ENCODE measurements at places on chromosomes 12 and 14.

- no peak for DNase-seq
These were observed at the start of gene ADAMTS20 for GRCh38 chr12:43551971-43552559. Gene ADAMTS20 (minus strand): TSS chr12:43552203. CDS start chr12:43551921, 282 bp downstream.

DNA sequence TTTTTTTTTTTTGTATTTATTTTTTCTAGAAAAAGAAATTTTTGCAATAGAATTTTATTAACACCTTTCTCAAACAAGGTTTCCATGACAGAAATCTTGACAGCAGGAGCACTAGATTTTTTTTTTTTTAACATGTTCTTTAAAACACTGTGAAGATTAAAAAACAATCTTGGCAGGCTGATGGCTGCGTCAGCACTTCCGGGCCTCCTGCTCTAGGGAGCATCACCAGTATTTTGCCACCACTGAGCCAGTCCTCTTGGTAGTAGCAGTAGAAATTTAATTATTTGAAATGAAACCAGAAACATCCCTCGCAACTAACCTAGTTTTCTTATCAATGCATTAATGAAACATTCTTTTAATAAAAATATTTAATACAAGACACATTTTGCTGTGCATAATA is 99.6 kb downstream of the APAF1 start:
- no peak for DNase-seq

- DNase-seq = no peak
These were observed 3.2 kb upstream of the PYGL start for GRCh38 chr14:50947446-50947845.

DNA sequence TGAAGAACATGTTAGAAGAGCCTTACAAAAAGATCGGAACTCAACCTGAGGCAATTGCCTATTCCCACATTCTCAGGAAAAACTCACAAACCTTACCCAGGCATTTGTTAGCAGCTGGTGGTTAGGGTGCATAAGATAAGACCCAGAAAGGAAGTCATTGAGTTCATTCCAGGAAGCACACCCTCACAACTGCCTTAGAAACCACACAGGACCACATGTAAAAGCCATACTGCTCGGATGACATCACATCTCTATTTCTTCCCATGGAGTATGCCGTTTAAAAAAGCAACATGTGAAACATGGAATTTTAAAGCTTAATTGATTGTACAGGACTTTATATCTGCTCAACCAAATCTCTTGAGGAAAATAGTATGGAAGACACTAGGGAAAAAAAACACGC is 411.2 kb downstream of the DAD1 start:
- no peak for DNase-seq

DNA sequence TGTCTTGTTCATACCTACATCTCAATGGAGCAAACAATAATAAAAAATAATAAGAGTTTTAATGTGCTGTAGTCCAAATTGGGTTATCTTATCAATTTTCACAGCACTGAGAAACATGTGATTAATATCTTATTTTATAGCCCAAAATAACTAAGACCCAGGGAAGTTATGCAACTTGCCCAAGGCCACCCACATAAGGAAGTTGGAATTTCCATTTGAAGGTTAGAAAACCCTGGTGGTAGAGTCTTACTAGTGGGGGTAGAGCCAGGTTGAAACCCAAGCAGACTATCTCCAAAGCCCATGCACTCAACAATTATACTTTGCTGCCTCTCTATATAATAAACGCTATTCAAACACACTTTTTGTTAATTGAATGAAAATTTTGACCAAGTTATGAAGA is 270.0 kb upstream of the CAND1 start:
- DNase-seq = no peak

- no peak for DNase-seq
These were observed 54.5 kb downstream of the MIS18BP1 start for GRCh38 chr14:45198551-45198950.

- DNase-seq = no peak
These were observed 6.8 kb downstream of the ENDOU start for GRCh38 chr12:47718531-47718930.

DNA sequence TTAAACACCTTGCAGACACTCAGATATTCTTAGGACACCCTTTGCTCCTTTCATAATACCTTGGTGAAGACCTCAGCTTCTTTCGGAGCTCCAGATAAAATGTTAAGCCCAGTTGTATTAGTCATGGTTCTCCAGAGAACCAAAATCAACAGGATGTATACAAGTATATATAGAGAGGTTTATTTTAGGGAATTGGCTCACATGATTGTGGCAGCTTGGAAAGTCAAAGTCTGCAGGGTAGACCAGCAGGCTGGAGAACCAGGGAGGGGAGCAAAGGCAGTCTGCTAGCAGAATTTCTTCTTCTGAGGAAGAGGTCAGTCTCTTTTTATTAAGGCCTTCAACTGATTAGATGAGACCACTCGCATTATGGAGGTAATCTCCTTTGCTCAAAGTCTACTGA is 6.9 kb upstream of the IGF1 start:
- no peak for DNase-seq

DNA sequence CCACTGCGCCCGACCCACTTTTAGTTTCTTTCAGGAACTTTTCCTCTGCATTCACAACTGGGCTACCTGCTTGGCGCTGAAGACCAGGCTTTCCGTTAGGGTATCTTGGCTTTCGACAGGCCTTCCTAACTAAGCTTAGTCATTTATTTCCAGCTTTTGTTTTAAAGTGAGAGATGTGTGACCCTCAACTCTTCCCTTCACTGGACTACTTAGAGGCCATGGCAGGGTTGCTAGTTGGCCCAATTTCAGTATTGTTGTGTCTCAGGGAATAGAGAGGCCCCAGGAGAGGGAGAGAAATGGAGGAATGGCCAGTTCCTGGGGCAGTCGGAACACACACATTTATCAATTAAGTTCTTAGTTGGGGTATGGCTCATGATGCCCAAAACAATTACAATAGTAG is 10.4 kb downstream of the MTA1 start:
- DNase-seq = no peak

DNA sequence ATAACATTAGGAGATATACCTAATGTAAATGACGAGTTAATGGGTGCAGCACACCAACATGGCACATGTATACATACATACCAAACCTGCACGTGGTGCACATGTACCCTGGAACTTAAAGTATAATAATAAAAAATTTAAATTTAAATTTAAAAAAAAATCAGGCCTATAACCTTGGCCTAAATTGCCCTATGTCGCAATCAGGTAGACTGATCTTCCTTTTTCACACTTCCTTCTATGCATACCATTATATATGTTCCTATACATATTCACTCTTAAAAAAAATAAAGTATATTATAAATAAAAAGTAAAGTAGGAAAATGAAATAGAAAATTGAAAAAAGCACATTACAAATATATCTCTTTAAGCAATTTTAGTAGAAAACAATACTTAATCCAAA is 117.7 kb upstream of the GARIN2 start:
- no peak for DNase-seq

DNA sequence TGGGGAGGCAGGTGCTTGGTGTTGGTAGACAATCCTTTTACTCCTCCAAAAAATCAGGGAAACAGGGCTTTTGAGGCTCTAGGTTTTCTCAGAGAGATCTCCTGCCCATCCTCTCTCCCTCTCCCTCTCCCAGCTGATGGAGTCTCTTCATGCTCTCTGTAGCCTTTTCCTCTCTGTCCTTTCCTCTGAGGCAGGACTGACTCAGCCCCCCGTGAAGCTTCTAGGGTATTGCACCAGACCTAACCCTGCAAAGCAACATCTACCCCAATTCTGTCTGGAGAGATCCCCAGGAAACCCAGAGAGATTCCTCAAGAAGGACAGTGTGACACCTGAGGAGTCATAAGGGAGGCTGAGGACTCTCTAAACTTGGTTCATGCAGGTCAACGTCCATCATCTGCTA is 66.4 kb downstream of the CRACR2A start:
- no peak for DNase-seq

DNA sequence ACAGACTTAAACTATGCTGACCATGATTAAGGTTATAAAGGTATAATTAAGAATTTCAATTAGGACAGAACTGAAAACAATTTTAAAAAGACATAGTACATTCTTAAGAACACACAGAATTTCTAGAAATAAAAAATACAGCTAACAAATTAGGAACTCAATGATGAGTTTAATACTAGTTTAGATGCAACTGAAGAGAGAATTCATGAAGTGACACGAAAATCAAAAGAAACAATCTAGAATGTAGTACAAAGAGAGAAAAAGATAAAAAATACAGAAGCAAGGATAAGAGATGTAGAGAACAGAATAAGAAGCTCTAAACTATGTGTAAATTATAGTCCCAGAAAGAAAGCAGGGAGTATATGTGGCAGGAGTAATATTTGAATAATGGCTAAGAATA is 187.8 kb upstream of the KRR1 start:
- DNase-seq = no peak

GRCh38 chr12:23564451-23565152 is 384.9 kb downstream of the SOX5 start:
- DNase-seq = no peak

DNA sequence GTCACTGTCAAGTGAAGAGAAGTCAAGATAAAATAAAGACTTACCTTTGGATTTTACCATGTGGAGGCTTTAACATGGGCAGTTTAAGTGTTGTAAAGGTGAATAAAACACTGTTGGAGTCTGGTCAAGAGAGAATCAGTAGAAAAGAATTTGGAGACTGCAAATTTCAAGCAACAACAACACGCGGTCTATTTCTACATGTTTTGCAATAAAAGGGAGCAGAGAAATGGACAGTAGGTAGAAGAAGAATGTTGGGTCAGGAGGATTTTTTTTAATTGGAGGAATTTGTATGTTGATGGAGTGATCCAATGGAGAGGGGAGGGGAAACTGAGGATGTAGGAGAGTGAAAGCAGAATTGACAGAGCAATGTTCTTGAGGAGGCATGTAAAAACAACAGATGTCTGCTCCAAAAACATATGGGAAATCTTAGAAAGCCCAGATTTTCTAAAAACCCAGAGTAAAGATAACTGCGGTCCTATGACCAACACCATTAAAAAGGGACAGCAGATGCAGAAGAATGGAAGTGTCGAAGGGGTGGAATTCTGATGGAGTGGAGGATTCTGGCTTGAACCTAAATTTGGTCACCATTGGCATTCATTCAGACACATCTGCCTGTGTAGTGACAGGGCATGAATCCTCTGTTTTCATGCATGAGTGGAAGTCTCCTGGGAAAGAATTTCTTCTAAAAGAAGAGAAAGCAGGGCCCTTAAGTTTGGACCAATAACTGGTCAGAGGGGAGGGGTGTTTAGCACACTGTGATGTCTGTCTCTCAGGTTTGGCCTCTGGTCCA is 68.0 kb upstream of the OSBPL8 start:
- DNase-seq = no peak

DNA sequence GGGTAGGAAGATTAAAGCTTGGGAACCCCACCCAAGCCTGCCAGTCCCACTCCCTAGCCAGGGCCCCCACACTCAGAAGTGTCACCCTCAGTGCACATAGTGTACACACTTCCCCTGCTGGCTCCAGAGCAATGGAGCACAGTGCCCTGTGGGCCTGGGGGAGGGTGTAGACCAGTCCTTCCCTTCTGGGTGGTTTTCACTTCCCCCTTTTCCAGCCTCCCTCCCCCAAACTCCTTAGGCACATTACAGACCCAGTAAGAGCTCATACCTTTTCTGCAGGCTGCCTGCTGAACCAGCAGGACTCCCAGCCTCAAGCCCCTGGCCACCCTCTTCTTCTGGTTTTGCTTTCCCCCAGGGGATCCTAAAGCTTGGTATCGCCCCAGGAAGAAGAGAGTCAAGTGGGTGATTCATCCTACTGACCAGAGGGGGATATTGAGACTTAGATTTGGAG is at the start of gene ZNF385A:
Gene ZNF385A (minus strand): TSS at position 143 of the 451 bp plus-strand sequence. CDS start 219 bp downstream, outside the sequence.
- no peak for DNase-seq

GRCh38 chr12:65287426-65287825 is 8.9 kb downstream of the MSRB3 start:
- DNase-seq = no peak

DNA sequence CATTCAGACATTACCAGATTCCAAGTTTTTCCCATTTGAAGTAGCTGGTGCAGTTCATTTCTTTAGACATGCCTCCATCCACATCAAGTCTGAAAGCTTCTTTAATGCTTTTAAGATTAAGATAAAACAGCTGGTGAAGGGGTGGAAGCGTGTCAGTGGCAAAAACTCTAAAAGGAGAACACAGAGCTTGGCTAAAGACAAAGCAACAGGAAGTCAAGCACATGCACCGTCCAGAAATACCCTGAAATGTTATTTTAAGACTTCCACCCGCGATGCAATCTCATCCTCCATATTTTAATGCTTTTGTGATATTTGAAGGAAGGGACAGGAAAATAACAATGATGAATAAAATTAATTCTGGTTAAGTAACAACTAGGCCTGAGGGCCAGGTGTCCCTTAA is 31.8 kb downstream of the PPM1H start:
- no peak for DNase-seq

GRCh38 chr12:58186914-58187313 is 245.5 kb downstream of the ATP23 start:
- no peak for DNase-seq

- no peak for DNase-seq
These were observed 23.6 kb upstream of the TMEM132D start for GRCh38 chr12:129927316-129927900.

Data from stimulated activated CD4-positive, alpha-beta T cell treated with anti-CD3 and anti-CD28 coated beads, Interleukin-15, amount 100 ng/mL, for 1 hour (primary cell).